Epithelial cell of esophagus (primary cell): ENCODE measurements at places on chromosomes 1 and 21.

GRCh38 chr1:19734056-19734455 lies 65.7 kb downstream of the TMCO4 start:
- no peak for DNase-seq

GRCh38 chr1:223074445-223075300 lies 68.4 kb downstream of the TLR5 start:
- no peak for DNase-seq

DNA sequence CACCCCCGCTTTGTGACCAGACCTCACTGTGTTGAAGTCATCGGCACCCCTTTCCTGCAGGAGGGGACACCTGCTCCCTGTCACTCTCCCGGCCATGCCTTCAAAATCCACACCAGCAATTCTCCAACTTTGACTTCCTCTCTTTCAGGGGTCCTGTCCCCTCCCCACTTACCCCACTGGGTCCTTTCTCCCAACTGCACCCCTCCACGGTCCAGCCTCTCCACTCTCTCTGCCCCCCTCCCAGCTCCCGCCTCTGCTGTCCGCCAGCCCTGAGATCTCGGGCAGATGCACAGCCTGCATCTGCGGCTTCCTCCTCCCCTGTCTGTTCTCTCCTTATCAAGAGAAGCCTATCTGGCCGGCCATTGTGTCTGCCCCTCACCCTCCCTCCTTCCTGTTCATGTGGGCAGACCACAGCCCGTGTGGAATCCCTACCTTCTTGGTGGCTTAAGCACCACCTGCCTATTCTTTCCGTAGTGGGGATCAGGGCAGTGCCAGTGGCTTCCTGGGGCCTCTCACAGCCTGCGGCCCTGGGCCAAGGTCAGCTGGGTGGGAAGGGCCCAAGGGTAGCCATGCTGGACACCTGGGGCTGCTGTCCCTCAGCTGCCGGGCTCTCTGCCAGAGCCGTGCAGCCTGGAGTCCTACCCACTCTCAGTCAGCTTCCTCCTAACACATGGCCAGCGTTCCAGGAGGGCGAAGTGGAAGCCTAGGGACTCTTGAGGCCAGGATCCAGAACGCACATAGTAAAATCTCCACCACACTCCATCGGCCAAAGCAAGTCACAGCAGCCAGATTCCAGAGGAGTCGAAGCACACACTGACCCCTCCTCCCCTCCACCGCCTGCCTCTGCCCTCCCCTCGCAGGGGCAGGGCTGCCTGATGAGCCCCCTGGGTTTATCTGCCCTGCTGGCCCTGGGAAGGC lies 5.1 kb upstream of the HES4 start:
- DNase-seq = no peak

DNA sequence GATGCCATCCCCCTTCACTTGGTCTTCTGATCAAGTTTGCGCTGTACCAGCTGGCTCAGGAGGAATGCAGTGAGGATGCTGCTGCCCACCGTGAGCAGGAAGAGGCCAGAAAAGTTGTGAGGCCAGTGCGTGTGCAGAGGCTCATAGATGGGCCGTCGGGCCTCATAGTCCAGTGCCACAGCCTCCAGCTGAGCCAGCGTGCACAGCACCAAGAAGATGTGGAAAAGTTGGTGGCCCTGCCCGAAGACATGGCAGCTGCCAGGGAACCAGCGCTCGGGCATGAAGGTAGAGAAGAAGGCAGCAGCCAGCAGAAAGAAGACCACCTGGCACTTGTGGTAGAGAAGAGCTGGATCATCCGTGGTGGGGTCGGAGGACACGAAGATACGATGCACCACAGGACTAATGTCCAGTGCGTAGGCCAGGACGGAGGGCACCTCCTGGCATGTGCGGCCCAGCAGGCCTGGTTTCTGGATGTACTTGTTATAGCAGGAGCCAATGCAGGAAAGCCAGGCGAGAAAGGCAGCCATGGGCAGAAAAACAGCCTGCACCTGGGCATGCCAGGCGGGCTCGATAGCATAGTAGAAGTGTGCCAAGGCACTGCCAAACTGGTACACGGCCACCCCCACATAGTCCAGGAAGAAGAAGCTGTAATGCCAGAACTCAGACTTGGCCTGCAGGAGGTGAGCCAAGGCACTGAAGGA lies 3.7 kb upstream of the AUNIP start:
- DNase-seq = no peak

DNA sequence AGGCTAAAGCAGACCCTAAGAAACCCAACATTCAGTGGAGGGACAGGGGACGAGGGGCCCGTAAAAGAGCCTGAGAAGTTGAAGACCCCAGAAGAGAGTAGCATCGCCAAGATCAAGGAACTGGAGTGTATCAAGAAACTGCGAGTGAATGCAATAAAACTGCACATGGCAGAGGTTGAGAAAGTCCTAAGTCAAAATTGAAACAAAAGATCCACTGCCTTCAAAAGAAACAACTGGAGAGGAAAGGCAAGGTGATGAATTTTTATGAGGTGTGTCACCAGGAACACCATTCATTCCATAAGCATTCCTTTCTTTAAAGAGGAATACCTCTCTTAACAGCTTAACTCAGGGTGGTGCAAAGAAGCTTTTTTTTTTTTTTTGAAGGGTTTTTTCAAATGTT lies 38.3 kb upstream of the ADORA3 start:
- peak; percentile 72 for DNase-seq

- peak; percentile 62 for DNase-seq
Measured at GRCh38 chr1:91754348-91754747, 131.6 kb downstream of the TGFBR3 start.
